ENCODE measurements at places on chromosomes 6 and 20. TPM values are rescaled to one million over a fixed set of nuclear protein-coding genes. Genes with fewer than 3 reads are reported as not detected.
A peak's percentile ranks its signal among the peaks of the same experiment; 100 is the strongest.

GRCh38 chr6:88870717-88871330, 92.6 kb downstream of the RNGTT start:
- no peaks in the 10 kb centered on the region for H3K4me1 ChIP-seq
- no peak overlapping the region for H3K27ac ChIP-seq
- H3K4me3 ChIP-seq, result no peak overlapping the region

DNA sequence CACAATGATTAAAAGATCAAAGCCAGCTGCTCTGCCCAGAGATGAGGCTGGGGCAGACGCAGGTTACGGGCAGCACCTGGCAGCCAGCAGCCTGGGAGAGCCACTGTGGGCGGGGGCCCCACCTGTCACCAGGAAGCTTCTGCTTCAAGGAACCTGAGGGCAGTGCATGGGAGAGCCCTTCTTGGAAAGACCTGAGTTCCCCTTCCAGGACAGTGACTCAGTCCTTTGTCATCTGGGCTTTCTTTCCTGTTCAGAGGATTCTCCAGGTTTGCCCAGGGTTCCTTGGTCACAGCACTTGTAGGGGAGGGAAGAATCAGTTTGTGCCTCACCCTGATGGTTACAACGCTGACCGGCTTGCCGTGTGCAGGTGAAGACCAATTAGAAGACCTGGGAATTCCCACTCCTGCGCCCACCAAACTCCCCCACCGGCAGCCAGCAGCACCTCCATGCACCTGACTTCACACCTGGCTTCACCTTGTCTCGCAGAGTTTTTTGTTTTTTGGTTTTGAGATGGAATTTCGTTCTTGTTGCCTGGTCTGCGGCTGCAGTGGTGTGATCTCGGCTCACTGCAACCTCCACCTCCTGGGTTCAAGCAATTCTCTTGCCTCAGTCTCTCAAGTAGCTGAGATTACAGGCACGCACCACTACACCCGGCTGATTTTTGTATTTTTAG, 2.0 kb downstream of the ZBP1 start:
- H3K27ac ChIP-seq, result no peak overlapping the region
- H3K4me3 ChIP-seq, result no peak overlapping the region
- H3K36me3 ChIP-seq, result no peaks in the 10 kb centered on the region
- peaks cover 11% of the 10 kb centered on the region for H3K27me3 ChIP-seq

DNA sequence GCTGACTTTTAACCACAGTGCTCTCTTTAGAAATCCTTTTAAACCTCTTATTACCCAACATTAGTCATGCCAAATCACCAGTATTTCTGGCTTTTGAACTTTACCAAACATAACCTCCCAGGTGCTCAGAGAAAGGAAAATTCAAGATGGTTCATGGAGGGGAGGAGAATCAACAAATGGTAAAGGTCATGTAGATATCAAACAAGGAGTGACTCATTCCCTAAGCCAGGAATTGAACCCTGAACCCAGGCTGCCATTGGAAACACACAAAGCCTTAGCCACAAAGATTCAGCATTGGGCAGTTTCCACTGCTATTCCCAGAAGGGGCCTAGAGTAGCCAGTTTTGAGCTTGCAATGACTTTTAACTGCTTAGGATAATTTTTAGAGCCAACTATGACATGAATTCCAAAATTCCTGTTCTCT, 21.6 kb upstream of the ENTPD6 start:
- no peak overlapping the region for H3K27ac ChIP-seq
- no peak overlapping the region for H3K4me3 ChIP-seq
- DNase-seq, result no peak
- peaks cover 4% of the 10 kb centered on the region for H3K4me1 ChIP-seq
- H3K36me3 ChIP-seq, result no peaks in the 10 kb centered on the region
- H3K27me3 ChIP-seq, result no peaks in the 10 kb centered on the region

- no peak overlapping the region for H3K4me3 ChIP-seq
- H3K4me1 ChIP-seq, result peaks cover 4% of the 10 kb centered on the region
- DNase-seq, result peak; percentile 12
- no peaks in the 10 kb centered on the region for H3K36me3 ChIP-seq
- H3K27ac ChIP-seq, result no peak overlapping the region
- no peaks in the 10 kb centered on the region for H3K27me3 ChIP-seq
These were observed 93.0 kb upstream of the DOK5 start for GRCh38 chr20:54382419-54382818.

GRCh38 chr20:59325142-59325523, 24.7 kb downstream of the EDN3 start:
- peaks cover 98% of the 10 kb centered on the region for H3K27me3 ChIP-seq
- H3K4me3 ChIP-seq, result no peak overlapping the region
- no peak for DNase-seq
- no peaks in the 10 kb centered on the region for H3K36me3 ChIP-seq
- no peak overlapping the region for H3K27ac ChIP-seq

DNA sequence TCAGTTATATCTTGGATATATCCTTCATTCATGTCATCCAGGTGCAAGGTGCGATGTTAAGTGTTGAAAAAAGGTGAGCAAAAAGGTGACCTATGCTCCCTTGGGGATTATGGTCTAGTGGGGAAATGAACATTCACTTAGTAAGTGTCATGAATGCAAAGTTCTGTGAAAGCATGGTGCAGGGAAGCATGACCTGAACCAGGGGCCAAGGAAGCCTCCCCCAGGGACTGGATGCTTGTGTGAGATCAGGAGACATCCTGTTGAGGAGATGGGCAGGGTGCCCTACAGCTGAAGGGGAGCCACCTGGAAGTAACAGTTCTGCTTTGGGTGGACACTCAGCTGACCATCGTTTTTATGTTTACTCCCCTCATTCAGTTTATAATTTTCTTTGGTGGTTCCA, 179.5 kb downstream of the SYNDIG1 start:
- H3K27me3 ChIP-seq, result no peaks in the 10 kb centered on the region
- no peak overlapping the region for H3K4me3 ChIP-seq
- no peaks in the 10 kb centered on the region for H3K36me3 ChIP-seq
- H3K27ac ChIP-seq, result no peak overlapping the region

DNA sequence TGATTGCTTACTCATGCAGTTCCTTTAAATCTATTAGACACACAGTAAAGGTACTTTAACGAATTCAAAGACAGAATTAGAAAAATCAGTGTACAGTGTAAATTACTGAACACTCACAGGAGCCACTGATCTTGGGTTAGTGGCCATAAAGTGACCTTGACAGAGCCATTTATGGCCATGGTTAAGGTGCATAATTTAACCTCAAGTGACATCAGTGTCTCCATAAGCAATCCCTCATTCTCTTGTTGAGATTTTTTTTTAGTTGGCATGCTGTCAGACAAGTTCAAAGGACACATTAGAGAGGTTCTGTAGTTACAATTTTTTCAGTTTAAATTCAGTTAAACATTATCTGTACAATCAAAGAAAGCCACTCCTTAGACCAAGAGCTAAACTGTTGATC, 334.4 kb downstream of the KHDRBS2 start:
- H3K4me3 ChIP-seq, result no peak overlapping the region
- no peak for DNase-seq
- peaks cover 9% of the 10 kb centered on the region for H3K4me1 ChIP-seq
- no peaks in the 10 kb centered on the region for H3K36me3 ChIP-seq
- H3K27me3 ChIP-seq, result no peaks in the 10 kb centered on the region

DNA sequence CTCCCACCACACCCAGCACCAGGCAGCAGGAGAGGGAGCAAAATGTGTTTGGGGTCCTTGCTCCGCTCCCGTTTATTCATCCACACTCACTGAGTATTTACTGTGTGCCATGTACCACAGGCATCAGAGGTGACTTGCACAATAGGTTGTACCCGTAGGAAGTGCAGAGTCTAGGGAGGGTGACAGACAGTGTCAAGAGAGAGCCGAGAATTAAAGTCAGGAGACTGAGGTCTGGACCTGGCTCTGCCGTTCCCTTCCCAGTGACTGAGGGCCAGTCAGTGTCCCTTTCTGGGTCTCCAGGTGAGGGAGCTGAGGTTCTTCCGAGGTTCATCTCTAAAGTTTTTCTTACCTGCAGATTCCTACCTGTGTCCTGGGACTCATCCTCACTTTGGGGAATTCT, 22.3 kb downstream of the TTBK1 start:
- no peak overlapping the region for H3K4me3 ChIP-seq
- no peak for DNase-seq
- H3K36me3 ChIP-seq, result no peaks in the 10 kb centered on the region
- no peaks in the 10 kb centered on the region for H3K27me3 ChIP-seq

DNA sequence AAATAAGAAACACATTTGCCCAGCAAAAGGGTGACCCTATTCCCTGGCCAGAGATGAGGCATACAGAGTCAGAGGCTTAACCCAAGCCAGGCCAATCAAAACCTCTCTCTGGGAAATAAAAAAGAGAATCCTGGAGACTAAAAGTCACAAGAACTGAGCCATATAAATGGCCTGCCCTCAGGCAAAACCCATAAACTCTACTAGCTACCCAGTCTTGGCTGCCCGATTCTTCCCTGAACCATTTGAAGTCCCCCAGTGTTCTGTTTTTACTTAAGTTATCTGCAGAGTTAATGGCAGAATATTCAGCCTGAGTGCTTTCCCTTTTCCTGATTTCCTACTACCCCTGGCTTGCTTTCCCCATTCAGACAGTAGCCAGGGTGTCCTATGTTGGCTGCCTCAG, 13.9 kb downstream of the KCNK15 start:
- no peak for DNase-seq
- H3K27ac ChIP-seq, result no peak overlapping the region
- H3K36me3 ChIP-seq, result no peaks in the 10 kb centered on the region
- H3K4me1 ChIP-seq, result no peaks in the 10 kb centered on the region
- H3K4me3 ChIP-seq, result no peak overlapping the region

DNA sequence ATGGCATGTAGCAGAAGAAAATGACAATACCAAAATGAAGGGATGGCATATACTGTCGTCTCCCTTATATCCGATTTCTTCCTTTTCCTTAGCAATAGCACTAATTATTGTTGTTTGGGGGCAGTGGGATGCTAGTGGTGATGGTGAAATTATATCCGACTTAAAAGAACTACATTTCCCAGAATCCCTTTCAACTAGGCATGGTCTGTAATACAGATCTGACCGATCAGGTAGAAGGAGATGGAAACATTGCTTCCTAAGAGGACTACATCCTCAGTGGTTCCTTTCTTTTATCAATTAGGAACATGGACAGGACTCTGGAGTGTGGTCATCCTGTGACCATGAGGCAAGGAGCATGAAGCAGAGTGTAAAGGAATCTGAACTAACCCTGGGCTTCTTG, 532.6 kb downstream of the CBLN4 start:
- H3K36me3 ChIP-seq, result no peaks in the 10 kb centered on the region
- no peaks in the 10 kb centered on the region for H3K27me3 ChIP-seq
- no peak overlapping the region for H3K27ac ChIP-seq
- peak; percentile 35 for DNase-seq
- no peaks in the 10 kb centered on the region for H3K4me1 ChIP-seq

DNA sequence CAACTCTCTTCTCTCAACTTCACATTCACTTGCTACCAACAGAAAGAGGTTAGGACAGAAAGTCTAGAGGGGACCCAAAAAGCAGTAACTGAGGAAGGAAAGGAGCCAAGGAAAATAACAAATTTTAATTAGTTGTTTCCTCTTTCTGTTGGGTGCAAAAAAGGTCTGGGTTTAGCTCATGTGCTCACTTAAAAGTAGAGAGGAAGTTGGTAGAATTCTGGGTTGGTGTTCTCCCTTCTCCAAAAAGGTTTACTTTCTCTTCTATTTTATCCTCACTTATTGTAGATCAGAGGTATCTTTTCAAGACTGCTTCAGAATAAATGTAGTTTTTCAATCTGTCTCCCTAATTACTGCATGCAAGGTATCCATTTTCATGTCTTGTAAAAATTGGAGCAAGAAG, 42.8 kb downstream of the MAP3K7 start:
- no peak overlapping the region for H3K27ac ChIP-seq
- no peak overlapping the region for H3K4me3 ChIP-seq
- peaks cover 1% of the 10 kb centered on the region for H3K4me1 ChIP-seq

Gene CNPY3
- 78.1 TPM for total RNA-seq

Gene RGS17
- total RNA-seq, result 0.15 TPM

Gene SDHAF4
- total RNA-seq, result 11.0 TPM

Gene CSNK2A1
- total RNA-seq, result 189 TPM

Gene GGTLC1
- not detected for total RNA-seq
